ENCODE measurements at places on chromosomes 3 and 15. TPM values are rescaled to one million over a fixed set of nuclear protein-coding genes. Genes with fewer than 3 reads are reported as not detected.
A peak's percentile ranks its signal among the peaks of the same experiment; 100 is the strongest.

Gene GHSR
- not detected for total RNA-seq

GRCh38 chr3:14907043-14907966, 40.1 kb upstream of the NR2C2 start:
- no peak for DNase-seq

- DNase-seq = peak; percentile 95
These were observed 548.2 kb downstream of the FOXP1 start for GRCh38 chr3:71035314-71035713.

Gene HTD2
- total RNA-seq = 6.9 TPM

Gene SCN11A
- not detected for total RNA-seq
